ENCODE measurements at places on chromosomes 1 and 21.

DNA sequence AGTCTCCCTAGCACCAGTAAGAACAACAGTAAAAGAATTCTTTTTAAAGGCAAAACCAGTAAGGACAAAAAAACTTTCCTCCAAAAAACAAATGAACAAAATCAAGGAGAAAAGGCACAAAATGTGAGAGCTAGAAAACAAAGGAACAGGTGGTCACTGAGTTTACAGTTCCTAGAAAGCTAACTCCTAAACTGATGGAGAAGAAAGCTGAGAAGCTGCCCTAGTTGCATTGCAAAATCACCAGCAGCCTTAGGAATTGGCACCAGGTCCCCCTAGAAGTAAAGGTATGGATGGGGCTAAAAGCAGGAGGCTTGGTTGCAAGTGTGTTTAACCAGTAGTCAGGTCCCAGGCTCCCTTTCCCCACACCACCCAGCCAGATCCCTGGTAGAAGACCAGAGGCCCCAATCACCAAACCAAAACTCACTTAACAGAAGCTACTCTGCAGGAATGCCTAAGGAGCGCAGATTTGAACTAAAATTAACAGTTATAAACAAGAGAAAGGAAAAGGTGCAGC is 47.6 kb downstream of the RAB3GAP2 start:
- DNase-seq: no peak

DNA sequence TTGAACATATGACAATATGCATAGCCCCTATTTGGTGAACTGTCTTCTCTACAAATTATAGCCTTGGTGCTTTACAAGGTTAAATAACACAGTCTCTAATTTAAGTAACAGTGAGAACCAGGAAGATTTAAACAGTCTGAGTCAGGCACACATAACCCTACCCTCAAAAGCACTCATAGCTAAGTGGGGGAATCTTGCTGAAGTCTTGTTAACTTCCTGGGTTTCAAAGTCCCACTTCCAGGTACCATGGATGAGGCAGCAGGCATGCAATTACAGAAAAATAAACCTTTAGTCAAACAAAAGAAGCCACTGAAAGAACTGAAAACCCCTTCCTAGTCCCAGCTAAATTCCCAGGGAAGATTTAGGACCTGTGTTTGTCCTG is 147.6 kb downstream of the PBX1 start:
- no peak for DNase-seq

- no peak for DNase-seq
Measured at GRCh38 chr1:43849670-43850069, 83.9 kb upstream of the ARTN start.

DNA sequence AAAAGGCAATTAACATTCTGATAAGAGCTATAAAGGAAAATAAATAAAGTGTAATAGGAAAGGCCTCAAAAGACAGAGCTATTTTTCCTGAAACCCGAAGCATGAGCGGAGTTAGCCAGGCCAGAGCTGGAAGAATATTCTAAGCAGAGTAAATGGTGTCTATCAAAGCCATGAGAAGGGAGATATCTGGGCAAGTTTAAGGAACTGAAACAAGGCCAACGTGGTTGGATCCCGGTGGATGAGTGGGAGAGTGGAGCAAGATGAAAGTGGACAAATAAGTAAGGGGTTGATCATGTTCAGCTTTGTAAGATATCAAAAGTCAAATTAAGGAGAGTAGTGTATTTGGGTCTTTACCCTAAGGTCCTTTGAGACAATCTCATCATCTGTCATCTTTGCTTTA is 234.0 kb downstream of the TM2D1 start:
- DNase-seq: no peak

DNA sequence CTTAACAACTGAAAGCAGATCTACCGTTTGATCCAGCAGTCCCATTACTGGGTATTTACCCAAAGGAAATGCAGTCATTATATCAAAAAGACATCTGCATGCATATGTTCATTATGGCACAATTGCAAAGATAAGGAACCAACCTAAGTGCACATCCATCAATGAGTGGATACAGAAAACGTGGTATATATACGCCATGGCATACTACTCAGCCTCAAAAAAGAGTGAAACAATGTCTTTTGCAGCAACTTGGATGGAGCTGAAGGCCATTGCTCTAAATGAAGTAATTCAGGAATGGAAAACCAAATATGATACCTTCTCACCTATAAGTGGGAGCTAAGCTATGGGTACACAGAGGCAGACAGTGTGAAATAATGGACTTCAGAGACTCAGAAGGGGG is 169.3 kb downstream of the ZBTB18 start:
- no peak for DNase-seq

DNA sequence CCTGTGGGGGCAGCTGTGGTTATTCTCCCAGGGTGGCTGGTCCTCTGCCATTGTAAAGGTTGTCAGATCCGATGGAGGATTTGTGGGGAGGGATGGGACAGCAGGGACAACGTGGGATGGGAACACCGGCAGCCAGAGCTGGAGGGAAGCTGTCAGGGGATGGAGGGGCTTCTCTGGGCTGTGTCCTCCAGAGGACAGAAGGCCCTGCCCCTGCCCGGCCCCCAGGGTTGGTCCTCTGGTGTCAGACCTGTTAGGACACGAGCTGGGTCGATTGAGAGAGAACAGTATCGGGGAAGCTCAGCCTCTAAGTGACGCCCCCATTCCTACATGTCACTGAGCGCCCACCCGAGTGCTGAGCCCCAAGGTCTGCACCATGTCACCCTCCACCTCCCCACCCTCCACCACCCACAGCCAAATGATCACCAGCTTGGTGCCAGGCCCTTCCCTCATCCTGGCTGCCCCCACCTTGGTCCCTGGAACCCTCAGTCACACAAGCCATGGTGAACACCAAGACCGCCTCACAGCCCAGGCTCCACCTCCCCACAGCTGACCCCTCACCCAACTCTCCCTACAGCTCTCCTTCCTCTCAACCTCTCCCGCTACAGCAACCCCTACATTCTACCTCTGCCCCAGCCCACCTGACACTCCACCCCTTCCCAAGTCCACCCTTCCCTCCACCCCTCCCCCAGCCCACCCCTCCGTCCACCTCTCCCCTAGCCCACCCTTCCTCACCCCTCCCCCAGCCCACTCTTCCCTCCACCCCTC is 244.4 kb downstream of the MATN1 start:
- DNase-seq: no peak

GRCh38 chr21:33396436-33396835 is 6.8 kb upstream of the IFNGR2 start:
- no peak for DNase-seq

GRCh38 chr1:213054733-213055591 is 3.9 kb downstream of the RPS6KC1 start:
- no peak for DNase-seq

DNA sequence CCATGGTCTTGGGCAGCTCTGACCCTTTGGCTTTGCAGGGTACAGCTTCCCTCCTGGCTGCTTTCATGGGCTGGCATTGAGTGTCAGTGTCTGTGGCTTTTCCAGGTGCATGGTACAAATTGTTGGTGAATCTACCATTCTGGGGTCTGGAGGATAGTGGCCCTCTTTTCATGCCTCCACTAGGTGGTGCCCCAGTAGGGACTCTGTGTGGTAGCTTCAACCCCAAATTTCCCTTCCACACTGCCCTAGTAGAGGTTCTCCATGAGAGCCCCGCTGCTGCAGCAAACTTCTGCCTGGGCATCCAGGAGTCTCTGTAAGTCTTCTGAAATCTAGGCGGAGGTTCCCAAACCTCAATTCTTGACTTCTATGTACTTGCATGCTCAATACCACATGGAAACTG is 494.5 kb upstream of the LRRC7 start:
- no peak for DNase-seq

DNA sequence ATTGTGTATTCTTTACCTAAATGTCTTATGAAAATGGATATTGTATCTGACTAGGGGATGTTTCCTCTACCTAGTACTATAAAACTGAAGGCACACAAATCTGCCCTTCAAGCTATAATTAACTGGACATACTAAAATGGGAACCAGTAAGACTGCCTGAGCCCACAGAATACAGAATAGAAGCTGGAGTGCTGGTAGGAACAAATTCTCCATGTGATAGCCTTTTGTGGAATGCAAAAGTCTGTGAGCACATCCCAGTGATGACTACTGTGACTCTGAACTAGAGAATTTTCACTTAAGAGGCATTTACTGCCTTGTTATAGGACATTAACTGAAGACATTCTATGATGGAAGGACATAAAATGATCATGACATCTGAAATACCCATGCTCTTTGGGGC is 30.3 kb downstream of the KIFAP3 start:
- DNase-seq: no peak

GRCh38 chr1:172378109-172378760 is 42.2 kb upstream of the C1orf105 start:
- DNase-seq: no peak

GRCh38 chr21:34017039-34017961 is 56.1 kb upstream of the MRPS6 start:
- DNase-seq: no peak

GRCh38 chr21:43269440-43269839 is 100.6 kb downstream of the CRYAA start:
- no peak for DNase-seq

GRCh38 chr1:92483610-92484471 is 2.9 kb downstream of the GFI1 start:
- DNase-seq: no peak

- DNase-seq: no peak
Measured at GRCh38 chr1:4767308-4767707, 112.9 kb downstream of the AJAP1 start.

- DNase-seq: no peak
Measured at GRCh38 chr1:169588785-169589485, 2.7 kb upstream of the F5 start.

DNA sequence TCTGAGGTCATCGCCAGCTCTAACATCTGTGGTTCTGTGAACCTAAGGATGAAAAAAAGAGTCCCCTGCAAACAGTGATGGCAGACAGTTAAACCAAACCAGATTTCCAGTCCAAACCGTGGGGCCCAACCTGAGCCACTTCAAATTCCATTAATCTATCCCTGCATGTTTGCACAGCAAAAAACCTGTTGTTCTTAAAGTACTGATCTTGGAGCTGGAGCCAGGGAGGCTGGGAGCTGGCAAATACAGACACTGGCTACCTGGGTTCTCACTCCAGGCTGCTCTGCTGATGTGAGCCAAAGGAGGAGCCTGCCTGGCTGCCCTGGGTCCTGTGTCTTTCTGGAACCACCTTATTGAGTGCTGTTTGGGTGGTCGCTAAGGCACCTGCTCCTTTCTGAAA is 16.4 kb downstream of the LDLRAD1 start:
- DNase-seq: no peak

DNA sequence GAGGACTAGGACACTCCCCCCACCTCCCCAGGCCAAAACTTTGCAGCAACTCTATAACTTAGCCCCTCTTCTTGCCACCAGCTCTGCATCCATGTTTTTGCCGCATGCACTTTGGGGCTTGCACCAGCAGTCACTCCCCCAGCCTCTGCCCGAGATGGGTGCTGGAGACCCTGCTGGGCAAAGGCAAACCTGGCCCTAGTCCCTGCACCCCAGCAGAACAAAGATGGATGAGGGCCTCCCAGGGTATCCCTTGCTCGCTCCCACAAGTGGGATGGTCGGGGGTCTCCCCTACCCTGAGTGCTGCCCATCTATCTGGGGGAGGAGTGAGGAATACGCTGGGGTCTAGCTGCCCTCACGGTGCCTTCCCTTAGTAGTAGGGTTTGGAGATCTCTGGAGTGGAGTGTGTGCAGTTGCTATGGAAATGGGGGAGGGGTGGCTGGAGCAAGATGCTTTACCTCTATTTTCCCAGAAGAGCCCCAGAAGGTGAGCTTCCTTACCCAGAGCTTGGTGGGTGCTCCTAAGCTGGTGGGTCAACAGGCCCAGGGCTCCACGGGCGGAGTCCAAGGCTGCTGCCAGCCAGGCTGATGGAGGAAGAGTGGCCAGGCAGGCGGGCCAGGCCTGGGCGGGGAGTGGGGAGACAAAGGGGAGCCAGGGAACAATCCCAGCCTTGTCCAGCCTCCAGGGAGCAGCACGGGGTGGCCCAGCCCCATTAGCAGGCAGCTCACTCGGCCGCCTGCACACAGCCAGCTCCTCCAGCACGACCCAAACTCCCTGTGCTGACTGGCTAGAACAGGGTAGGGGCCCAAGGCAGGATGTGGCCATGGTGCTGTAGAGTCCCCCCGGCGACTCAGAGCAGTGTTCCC is at the start of gene PAQR6:
PAQR6 (minus strand) TSS at position 597 of the 863 bp plus-strand sequence. CDS start 1,325 bp downstream, outside the sequence.
- no peak for DNase-seq

DNA sequence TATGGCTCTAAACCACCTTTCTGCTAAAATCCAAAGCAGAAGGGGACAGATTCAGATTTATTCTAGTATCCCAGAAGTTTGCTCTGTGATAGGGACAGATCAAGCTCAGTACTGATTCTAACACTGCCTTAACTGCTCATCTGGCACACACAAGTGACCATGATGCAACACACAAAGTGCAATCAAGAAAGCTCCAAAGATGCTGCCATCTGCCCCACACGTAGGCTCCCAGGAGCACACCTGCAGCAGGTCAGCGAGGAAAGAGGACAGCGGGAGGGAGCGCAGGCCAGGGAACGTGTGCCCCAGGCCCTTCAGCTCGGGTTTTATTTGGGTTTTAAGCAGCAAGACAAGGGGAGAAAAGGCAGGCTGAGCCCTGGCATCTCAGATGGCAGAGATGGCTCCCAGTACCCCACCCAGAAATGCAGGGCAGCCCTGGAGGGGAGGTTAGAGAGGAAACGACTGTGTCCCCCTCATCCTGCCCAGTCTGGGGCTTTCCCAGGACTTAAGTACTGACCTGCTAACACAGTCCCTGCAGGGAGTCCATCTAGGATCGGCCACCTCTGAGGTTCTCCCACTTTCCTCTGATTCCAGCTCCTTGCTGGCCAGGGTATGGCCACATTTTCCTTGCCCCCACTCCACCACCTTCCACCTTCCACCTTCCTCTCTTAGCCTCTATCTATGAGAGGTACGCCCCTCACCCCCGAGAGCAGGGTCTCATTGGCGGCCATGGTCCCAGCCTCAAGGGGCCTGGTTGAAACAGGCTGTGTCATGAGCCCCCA is 1.2 kb downstream of the TRIM11 start:
- DNase-seq: no peak

DNA sequence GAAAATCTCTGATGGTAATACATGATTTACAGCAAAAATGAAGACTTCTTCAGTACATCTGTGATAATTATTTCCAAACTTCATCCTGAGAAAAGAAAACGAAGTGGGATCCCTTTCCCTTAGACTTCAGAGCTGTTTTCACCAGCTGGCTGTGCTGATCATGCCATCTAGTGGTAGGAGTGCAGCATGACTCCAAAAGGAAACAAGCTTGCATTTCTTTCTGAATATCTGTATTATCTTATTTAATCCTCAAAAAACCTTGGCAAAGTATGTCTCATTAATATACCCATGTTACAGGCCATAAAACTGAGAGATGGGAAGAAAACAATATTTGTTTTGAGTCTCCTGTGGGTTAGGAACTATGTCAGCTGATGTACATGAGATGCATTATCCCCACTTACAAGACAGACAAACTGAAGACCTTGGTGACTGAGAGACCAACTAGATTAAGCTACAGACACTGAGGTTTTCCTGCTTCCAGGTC is 9.8 kb upstream of the GJA8 start:
- DNase-seq: no peak

- no peak for DNase-seq
Measured at GRCh38 chr1:7292714-7293419, 478.2 kb upstream of the VAMP3 start.

GRCh38 chr1:96723377-96723776 is 1.8 kb downstream of the PTBP2 start:
- DNase-seq: no peak
